ENCODE measurements at places on chromosomes 7 and 10.

GRCh38 chr10:24894309-24894708 is 58.1 kb downstream of the PRTFDC1 start:
- no peak for DNase-seq

DNA sequence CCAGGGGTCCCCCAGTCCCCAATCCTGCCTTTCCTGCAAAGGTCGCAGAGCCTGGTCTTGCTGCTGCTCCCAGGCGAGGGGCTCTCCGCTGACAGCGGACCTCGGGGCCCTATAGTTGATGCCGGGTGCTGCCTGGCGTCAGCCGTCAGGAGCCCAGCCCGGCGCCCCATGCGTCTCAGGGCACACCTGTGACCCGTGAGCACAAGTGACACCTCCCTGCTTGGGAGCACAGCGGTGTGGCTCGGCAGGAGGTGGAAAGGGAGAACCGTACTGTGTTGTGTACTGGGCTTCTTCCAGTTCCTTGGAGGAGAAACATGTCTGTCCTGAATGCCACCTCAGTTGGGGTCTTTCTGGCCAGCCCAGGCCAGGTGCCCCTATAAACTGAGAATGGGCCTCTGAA is 56.7 kb downstream of the LHPP start:
- DNase-seq, result no peak

DNA sequence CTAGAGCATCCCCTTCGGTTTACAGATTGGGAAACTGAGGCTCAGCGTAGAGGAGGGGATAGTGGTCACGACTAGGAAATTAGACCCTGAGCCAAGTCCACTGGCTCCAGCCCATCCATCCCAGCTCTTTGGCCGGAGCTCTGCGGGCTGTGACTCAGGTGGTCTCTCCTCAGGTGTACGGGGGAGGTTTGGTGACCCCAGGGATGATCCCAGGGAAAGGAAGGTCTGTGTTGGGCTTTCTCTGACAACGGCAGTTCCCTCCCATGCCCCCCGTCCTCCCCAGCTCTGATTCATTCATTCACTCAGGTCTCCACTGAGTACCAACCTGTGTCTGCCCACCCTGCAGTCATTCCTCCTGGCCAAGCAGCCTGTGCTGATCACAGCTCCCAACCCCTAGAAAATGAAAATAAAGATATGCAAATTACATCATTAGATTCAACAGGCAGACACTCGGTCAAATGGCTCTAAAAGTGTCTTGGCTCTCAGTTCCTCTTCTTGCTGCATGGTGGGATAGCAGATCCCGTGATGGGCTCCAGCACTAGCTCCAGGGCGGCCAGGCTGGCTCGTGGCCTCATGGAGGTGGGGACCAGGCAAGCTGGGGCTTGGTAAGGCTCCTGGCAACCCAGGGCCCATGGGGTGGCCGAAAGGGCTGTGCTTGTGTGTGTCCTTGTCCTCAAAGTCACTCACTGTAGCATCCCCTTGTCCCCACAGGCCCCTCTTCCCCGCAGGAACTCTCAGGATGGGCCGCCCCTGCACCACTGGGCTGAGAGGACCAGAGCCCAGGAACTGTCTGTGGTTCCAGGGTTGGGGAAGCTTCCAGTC is 37.8 kb downstream of the CLRN3 start:
- DNase-seq, result no peak

- DNase-seq, result no peak
Observed at GRCh38 chr7:17005271-17005670, 123.5 kb upstream of the AGR3 start.

- DNase-seq, result no peak
Observed at GRCh38 chr7:45596665-45597095, 22.5 kb downstream of the ADCY1 start.

GRCh38 chr7:151315038-151315655 is 26.5 kb upstream of the NUB1 start:
- DNase-seq, result peak; percentile 45

DNA sequence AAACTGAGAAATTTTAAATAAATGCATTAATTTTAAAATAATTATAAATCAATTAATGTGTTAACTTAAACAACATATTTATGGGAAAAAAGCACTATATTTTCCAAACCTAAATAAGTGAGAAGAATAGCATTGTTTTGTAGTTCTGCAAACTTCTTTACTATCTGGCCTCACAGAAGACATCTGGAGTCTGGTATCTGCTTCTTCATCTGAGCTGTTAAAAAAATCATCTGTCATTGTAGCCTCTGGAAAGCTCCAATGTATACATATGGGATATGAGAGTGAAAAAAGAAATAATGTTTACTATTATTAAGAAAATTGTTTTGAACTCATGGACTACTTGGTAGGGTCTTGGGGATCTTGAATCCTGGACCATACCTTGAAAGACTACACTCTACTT is 32.2 kb downstream of the CTTNBP2 start:
- no peak for DNase-seq
